Lung (tissue), 17 donors: ENCODE measurements at places on chromosomes 4 and X. TPM values are rescaled to one million over a fixed set of nuclear protein-coding genes. Genes with fewer than 3 reads are reported as not detected.

BEX1 gene
- 1.9 TPM for polyA plus RNA-seq

GABRG1 gene
- not detected for polyA plus RNA-seq

TMPRSS11D gene
- 0.09 TPM for polyA plus RNA-seq

MEPE gene
- 0.02 TPM for polyA plus RNA-seq

NSUN7 gene
- 7.1 TPM for polyA plus RNA-seq

JCHAIN gene
- polyA plus RNA-seq, result 91.8 TPM

PCDH10 gene
- polyA plus RNA-seq, result 0.08 TPM

KIF4A gene
- 0.66 TPM for polyA plus RNA-seq

FRG1 gene
- 59.7 TPM for polyA plus RNA-seq

CDKL5 gene
- polyA plus RNA-seq, result 3.2 TPM

SLC38A5 gene
- 30.7 TPM for polyA plus RNA-seq

PF4V1 gene
- polyA plus RNA-seq, result 0.38 TPM

ADGRG4 gene
- polyA plus RNA-seq, result not detected

SPANXD gene
- polyA plus RNA-seq, result not detected

EFNB1 gene
- 39.5 TPM for polyA plus RNA-seq

MSMO1 gene
- 164 TPM for polyA plus RNA-seq

CCNQ gene
- polyA plus RNA-seq, result 29.6 TPM
